ENCODE measurements at places on chromosomes 2 and 18.

- no peak for DNase-seq
Observed at GRCh38 chr2:11298592-11298991, 45.8 kb downstream of the ROCK2 start.

- DNase-seq: no peak
Observed at GRCh38 chr2:42036413-42036812, 11.4 kb upstream of the PKDCC start.

- no peak for DNase-seq
Observed at GRCh38 chr2:226953206-226953605, 117.4 kb downstream of the RHBDD1 start.

- DNase-seq: no peak
Observed at GRCh38 chr2:75790814-75791467, 80.2 kb upstream of the GCFC2 start.
